Hippocampal formation (tissue), 2 donors: ENCODE measurements at places on chromosomes 2 and 18.
A peak's percentile ranks its signal among the peaks of the same experiment; 100 is the strongest.

DNA sequence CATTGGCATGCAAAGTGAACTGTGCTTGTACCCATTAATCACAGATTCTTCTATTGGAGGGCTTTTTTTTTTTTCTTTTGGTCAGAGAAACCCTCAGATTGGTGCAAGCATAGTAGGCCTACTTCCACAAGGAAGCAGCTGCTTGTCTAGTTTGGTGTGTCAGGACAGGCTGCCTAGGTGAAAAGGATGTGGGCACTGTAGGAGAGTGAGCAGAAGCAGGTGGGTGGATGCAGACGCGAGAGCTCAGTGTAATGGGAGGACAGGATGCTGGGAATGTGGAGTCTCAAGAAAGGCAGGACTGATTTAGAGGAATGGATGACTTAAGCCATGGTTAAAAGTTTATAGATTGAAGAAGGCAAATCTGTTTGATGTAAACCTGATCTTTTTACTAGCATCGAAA lies 3.1 kb downstream of the ELP2 start:
- DNase-seq: no peak

DNA sequence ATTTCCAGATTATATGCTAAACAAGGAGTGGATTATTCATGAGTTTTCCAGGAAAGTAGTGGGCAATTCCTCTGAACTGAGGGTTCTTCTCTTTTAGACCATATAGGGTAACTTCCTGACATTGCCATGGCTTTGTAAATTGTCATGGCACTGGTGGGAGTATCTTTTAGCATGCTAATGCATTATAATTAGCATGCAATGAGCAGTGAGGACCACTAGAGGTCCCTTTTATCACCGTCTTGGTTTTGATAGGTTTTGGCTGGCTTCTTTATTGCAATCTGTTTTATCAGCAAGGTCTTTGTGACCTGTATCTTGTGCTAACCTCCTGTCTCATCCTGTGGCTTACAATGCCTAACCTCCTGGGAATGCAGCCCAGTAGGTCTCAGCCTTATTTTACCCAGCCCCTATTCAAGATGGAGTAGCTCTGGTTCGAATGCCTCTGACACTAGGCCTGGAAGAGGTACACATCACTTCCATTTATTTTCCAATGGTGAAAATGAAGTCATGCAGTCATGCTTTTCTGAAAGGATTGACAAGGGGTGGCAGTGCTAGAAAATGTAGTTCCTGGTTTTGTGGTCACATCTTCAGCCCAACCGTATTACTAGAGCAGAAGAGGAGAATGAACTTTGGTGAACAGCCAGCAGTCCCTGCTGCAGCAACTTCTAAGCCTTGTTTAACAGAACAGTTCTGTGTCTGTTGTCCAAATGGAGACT lies 26.6 kb upstream of the ITGA4 start:
- DNase-seq: no peak

- no peak for DNase-seq
Observed at GRCh38 chr2:220946552-220946951, 625.6 kb downstream of the EPHA4 start.

- no peak for DNase-seq
Observed at GRCh38 chr2:28232295-28232694, 160.4 kb upstream of the FOSL2 start.

DNA sequence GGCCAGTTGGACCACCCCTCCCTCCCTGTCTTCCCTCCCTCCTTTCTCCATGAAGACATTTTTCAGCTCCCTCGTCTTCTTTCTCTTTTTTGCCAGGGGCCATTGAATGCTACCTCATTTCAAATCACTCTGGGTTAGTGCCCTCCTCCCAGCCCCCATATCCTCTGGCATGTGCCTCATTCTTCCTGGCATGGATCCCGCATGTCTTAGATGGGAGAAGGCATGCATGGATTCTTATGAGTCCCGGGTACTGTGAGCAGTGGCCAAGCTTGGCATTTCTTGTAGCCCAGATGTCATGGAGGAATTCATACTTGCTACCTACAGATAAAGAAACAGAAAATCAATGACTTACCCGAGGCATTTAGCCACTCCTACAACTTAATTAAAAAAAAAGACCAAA lies 9.0 kb upstream of the HAAO start:
- no peak for DNase-seq

DNA sequence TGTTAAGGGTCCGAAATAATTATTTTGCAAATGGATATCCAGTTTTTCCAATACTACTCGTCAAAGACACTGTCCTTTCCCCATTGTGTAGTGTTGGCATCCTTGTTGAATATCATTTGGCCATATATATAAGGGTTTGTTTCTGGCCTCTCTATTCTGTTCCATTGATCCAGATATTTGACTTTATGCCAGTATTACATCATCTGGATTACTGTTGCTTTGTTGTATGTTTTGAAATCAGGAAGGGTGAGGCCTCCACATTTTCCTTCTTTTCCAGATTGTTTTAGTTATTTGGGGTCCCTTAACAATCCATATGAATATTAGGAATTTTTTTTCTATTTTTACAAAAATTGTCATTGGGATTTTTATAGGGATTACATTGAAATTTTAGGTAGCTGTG lies 244.1 kb downstream of the GPD2 start:
- DNase-seq: no peak

- DNase-seq: peak; percentile 75
Observed at GRCh38 chr2:231683292-231684235, 24.8 kb upstream of the PTMA start.

DNA sequence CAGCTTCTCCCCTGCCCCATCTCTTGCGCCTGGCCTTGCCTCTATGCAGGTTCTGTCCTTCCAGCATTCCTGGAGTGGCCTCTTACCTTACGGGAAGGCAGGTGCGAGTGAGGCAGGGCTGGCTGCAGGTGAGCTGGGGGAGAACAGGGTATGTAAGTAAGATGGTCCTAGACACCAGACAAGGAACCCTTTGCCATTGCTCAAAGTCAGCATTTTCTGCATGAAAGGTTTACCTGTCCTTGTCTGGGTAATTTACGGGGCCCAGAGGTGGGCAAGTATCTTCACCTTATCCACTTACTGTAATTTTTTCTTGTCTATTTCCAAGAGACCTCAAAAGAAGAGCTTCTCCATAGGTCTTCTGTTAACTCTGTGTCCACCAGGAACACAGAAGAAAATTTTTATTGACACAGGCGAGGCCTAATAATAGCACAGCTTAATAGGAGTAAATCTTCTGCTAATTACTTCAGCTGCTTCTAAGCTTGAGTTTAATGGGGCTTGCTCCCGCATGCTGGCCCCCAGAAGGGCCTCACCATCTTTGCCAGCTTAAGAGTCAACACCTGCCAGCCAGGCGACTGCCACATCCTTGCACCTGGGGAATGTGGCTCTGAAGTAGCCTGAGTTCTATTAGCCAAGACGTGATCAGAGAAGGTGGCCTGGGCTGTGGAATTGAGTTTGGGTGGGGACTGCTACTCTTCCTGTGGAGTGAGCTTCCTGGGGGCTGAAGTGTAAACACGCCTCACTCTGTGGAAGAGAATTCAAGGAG lies 27.1 kb downstream of the PCARE start:
- no peak for DNase-seq

DNA sequence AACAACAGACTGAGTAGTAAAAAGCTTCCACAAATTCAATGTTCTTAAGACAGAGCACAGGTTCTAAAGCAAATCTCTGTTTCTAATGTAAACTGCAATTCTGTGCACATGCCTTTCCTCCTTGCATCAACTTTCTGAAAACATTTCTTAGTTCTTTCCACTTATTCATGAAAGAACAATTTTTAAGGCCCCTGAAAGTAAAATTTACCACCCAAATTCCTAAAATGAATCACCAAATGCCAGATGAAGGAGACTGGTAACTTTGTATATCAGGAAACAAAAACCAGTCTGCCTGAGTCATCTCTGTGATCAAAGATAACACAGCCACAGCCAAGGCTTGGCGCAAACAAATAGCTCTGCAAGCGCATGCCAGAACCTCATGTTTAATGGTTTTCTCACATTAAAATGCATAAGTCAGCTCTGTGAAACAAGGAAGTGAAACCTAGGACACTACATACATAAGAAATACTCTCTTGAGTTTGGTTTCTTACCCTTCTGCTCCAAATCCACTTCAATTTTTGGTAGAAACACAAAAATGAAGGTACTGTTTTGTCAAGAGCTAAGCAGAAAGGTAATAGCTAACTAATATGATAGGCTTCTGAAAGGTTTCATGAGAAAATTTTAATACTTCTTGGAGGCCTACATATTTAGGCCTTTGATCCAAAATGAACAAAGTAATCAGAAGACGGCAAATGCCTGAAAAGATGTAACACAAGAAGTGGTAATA lies 169.4 kb downstream of the THADA start:
- peak; percentile 14 for DNase-seq

GRCh38 chr18:67232991-67233390 lies 283.5 kb downstream of the DSEL start:
- DNase-seq: no peak

DNA sequence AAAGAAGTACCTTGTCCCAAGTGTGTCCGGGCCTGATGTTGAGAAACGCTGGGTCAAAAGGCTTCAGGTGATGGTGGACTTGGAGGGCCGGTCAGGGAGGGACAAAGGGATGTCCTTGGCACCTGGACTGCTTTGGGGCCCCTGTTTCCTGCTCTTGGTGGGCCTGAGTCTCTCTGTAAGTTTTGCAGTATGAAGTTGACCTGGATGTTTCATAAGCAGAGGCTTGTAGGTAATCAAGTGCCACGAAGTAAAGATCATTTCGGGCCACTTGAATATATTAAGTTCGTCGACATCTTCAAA lies 29.4 kb downstream of the ASAP2 start:
- DNase-seq: no peak

- DNase-seq: no peak
Observed at GRCh38 chr18:46821856-46822711, 65.2 kb upstream of the ST8SIA5 start.

DNA sequence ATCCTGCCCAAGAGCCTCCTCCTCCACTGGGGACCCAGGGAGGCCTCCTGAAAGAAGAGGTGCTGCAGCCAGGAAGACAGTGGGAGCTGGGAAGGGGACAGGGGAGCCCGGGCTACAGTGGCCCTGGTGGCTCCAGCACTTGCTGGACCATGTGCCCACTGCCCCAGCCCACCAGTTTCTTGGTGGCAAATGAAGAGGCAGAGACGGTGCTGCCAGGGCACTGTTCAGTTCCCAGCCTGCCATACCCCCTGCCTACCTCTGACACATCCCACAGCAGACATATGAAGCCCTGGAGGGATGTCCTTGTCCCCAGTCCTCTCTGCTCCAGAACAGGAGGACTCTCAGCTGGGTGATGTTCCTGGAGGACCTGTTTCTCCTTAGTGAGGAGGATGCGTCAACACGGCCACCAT lies 3.7 kb downstream of the RAMP1 start:
- no peak for DNase-seq

DNA sequence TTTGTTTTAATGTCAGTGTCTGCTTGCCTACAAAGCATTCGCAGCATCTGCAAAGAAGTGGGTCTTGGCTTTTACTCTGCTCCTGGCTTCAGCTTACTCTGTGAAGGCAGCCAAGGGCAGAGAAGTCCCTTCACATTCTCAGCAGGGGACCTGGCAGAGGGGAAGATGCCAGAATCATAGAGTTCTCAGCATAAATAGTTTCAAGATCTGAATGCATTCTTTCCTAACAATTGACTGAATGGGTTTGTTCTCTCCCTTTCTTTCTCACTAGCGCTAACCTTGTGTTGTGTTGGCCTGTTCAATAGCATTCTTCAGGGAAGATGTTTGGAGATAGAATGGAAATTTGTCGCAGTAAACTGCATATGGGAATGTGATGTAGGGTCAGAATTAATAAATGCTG lies 106.9 kb downstream of the FARSB start:
- DNase-seq: peak; percentile 6

DNA sequence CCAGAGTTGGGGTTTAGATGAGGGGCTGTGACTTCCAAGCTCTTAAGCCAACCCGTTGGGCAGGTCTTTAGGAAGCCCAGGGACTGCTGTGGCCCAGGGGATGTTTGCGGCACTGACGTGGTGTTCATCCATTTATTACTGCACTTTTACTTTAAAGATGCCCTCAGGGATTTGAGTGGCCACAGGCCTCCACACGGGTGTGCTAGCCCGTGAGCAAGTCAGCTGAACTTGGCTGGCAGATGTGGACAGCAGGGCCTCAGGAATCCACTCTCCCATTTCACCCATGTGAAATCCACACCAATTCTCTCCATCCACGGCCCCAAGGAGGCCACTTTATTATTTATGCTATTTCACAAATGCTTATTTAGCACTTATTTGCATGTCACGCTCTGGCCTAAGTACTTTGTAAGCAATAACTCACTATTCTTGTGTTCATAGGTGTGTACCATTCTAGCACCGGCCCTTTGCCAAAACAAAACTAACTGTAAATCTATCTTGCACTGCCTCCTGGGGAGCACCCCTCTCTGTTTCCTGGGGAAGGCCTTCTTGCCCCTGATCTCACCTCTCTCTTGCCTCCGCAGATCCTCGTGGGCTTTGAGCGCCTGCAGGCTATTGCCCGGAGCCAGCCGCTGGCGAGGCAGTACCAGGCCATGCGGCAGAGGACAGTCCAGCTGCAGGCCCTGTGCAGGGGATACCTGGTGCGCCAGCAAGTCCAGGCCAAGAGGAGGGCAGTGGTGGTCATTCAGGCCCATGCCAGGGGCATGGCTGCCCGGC lies 39.1 kb upstream of the GPR17 start:
- DNase-seq: no peak

- no peak for DNase-seq
Observed at GRCh38 chr2:208042450-208042849, 17.1 kb upstream of the PLEKHM3 start.

DNA sequence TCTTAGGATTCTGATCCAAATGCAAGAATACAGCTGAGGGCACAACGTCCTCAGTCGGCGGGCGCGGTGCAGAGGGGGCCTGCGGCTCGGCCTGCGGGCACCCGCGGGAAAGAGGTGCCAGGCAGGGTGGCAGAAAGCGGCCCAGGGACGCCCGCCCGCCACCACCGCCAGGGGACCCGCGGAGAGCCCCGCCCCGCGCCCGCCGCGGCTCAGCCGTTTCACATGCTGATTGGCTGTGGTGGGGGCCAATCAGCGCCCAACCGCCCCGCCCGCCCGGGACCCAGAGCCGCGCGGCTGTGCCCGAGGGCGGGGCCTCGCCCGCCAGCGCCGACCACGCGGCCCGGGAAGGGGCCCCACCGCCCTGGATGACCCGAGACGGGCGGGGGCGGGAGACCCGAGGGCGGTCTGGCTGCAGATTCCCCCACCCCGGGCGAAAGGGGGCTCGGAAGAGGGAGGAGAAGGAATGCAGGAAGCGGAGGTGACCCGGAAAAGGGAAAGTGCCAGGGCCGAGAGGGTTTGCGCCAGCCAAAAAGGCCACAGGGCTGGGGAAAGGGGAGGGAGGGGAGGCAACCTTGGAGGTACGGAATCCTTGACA lies 8.0 kb downstream of the IRS1 start:
- DNase-seq: peak; percentile 75

- no peak for DNase-seq
Observed at GRCh38 chr18:9648431-9649163, 34.2 kb upstream of the PPP4R1 start.

DNA sequence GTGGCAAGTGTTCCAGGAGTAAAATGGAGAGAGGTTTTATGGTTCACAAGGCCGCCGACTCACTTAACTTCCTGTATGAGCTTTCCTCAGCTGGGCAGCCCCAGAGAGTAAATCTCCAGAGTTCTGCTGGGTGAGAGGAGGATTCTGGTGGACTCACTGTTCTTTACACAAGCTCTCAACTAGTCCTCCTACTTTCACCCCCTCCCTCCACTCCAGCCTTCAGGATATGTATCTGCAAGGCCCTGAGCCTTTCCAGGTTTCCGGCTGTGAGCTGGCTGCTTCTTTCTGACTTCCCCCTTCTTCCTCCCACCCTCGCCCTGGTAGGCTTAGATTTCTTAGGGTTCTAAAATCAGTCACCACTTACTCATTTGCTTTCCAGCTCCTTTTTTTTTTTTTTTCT lies 34.0 kb downstream of the EML6 start:
- DNase-seq: no peak

- no peak for DNase-seq
Observed at GRCh38 chr2:43810888-43811287, 27.8 kb downstream of the ABCG5 start.

- DNase-seq: no peak
Observed at GRCh38 chr2:217475791-217476190, 527.0 kb downstream of the TNS1 start.
